Foreskin keratinocyte (primary cell): ENCODE measurements at places on chromosomes 3 and 15.
A peak's percentile ranks its signal among the peaks of the same experiment; 100 is the strongest.

GRCh38 chr3:77142578-77142977 is 102.7 kb downstream of the ROBO2 start:
- no peak for DNase-seq

DNA sequence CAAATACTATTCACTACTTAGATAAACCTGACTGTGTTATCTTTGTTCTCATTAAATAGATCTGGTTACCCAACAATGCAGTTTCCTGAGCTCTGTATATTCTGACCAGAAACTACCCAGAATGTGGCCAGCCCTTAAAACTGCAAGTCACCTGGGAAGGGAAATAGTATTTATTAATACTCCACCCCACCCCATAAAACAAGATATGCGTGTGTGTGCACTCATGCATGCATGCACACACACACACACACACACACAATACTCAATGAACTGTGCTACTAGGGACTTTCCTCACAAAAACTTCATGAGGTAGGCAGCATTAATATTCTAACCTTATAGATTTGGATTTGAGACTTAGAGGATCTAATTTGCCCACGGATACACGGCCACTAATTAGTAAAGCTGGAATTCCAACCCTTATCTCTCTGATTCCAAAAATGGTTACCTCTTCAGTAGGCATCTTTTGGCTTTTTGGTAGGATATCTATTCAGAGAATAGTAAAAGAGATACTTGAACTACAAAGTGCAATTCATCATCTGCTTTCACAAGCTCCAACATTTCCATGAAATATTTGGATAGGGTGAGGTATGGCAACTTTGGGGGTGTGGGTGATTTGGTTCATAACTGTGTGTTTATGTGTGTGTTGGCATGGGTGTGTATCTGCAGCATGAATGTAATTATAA is 197.0 kb upstream of the CFAP20DC start:
- DNase-seq, result no peak

- DNase-seq, result peak; percentile 82
Observed at GRCh38 chr15:44340410-44340809, 51.9 kb downstream of the GOLM2 start.

- no peak for DNase-seq
Observed at GRCh38 chr3:190620886-190621608, 107.2 kb downstream of the IL1RAP start.

DNA sequence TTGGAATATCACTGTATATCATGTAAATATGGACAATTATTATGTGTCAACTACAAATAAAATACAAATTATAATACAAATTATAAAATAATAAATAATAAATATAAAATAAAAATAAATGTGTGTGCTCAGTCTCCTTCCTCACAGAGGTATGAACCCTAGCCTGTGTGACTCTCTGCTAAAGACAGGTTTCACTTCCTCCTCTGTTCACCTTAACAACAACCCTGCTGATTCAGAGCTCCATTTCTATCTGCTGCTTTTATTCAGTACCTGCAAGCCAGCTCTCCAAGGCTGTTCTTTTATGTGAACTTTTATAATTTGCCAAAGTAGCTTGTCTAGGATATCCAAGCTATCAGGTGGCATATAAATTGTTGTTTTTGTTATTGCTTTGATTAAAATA is 610.7 kb upstream of the GRM7 start:
- no peak for DNase-seq

DNA sequence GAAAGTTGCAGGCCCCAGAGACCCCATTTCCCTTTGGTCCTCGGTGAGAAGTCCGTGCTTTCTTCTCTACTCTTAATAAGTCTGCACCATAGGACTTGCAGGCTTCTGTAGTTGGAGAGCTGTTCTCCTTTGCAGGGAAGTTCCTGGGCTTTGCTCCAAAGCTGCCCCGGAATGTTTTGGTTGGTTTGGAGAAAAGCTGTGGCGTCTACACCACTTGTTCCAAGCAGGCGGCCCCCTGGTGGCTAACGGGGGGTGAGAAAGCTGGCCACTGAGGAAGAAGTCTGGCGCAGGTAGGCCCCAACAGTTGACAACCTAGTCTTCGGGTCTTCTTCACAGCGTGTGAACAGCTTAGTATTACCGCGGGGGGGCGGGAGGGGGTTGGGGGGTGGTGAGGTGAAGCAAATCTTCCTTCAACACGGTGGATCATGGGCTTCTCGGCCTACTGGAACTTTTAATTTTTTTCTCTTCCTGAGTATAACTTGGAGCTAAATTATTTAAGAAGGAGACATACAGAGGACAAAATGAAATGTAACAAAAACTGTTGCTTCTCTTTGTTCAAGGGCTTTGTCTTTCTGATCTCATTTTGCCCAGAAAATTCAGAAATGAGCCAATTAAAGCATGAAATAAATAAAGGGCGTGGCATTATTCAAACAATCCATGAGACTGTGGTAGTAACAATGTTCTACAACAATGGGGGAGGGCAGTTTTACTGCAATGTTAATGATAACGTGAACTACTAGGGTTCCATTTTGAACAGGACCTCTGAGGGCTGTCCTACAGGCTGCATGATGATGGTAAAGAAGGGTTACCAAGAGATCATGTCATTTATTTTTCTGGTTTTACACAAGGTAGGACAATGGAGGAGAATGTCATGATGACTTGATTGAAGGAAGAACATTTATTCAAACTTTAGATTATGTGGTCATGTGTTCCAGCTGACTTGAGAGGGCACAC is 2.2 kb upstream of the THRB start:
- DNase-seq, result no peak
